ENCODE measurements at places on chromosomes 13 and 19.

GRCh38 chr19:23957660-23958281 is 43.1 kb downstream of the ZNF726 start:
- DNase-seq, result no peak

- DNase-seq, result no peak
These were observed 34.4 kb upstream of the MIR17HG start for GRCh38 chr13:91313103-91313502.

GRCh38 chr19:42516771-42517170 is 11.5 kb downstream of the CEACAM1 start:
- DNase-seq, result no peak

GRCh38 chr13:77002590-77003190 is 10.8 kb downstream of the CLN5 start:
- no peak for DNase-seq

GRCh38 chr19:5152767-5153532 is 184.0 kb downstream of the KDM4B start:
- DNase-seq, result no peak

GRCh38 chr13:46712524-46712923 is 84.4 kb downstream of the ESD start:
- DNase-seq, result no peak

GRCh38 chr13:43687038-43687437 is 99.7 kb downstream of the ENOX1 start:
- no peak for DNase-seq

- DNase-seq, result no peak
These were observed 908.9 kb upstream of the MIR17HG start for GRCh38 chr13:90438576-90438975.

DNA sequence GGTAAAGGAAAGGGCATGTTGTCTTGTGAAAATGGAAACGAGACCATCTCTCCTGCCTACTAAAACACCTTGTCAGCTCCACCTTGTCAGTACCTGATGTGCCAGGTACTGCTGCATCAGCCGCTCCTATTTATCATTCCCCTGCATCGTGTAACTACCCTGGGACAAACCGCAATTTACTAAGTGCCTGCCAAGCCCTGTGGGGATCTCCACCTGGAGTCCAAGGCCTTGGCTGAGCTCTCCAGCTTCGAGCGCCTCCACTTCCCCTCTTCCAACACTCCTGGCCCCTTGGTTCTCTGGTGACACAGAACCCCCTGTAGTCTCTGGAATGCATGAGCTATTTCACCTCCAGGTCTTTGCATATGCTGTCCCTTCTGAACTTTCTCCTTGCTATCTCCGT is 25.9 kb upstream of the CCNP start:
- DNase-seq, result no peak

DNA sequence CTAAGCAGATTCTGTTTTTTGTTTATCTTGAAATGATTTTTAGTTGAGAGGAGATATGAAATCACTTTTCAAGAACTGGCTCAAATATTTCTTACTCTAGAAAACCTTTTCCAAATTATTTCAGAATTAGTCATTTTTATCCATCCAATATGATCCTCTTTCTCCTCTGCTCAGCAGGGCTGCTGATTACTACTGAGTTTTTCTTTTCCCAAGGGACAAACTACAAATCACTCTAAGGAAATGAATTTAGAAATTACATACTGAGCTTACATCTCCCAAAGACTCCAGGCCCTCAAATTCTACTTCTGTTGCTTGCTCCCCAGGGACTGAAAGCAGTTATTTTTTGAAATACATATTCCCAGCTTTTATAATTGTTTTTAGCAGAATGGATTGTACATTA is 87.4 kb upstream of the UFM1 start:
- no peak for DNase-seq

DNA sequence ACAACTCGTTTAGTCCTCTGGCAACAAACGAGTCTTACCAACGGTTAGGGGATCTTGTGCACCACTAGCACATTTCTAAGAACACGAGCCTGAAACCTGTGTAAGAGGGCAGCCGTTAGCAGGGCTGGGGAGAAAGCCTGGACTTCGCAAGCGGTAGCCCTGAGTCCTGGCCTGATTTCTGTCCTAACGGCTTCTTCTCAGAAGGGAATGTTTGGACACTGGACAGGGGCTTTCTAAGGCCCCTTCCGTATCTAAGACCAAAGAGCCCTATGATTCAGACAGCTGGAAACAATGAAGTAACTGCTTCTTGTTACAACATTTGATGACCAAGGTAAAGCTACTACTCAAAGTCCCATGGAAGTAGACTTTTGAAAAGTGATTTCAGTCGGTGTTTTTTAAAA is 2.2 kb downstream of the ANKRD10 start:
- DNase-seq, result no peak

- DNase-seq, result no peak
These were observed 1.1 kb upstream of the ATP11A start for GRCh38 chr13:112688560-112689302.

GRCh38 chr19:34436716-34437115 is 8.5 kb downstream of the UBA2 start:
- no peak for DNase-seq

DNA sequence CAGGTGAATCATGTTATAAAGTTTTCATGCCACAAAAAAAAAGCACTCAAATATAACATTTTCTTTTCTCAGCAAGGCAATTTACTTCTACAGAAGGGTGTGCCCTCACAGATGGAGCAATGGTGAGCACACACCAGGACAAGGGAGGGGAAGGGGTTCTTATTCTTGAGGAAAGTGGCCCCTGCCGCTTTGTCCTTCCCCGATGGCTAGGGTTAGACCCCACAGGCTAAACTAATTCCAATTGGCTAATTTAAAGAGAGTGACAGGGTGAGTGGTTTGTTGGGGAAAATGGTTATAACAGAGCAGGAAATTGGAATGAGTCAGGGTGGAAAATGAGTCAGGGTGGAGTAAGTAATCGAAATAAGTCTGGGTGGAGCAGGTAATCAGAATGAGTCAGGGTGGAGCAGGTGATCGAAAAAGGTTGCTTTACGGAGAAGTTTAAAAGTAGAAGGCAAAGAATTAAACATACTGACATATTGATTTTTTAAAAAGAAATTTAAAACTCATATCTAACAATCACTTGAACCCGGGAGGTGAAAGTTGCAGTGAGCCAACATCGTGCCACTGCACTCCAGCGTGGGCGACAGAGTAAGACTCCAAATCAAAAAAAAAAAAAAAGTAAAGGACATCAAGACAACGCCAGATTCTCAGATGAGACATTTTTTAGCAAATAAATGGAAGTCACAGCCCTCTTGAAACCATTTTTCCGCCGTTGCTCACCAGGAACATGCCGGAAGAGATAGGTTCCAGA is 813 bp downstream of the ZNF562 start:
- DNase-seq, result no peak

- no peak for DNase-seq
These were observed 23.7 kb upstream of the GPR18 start for GRCh38 chr13:99281811-99282263.

- DNase-seq, result no peak
These were observed 1250.7 kb downstream of the UQCRFS1 start for GRCh38 chr19:27962264-27962663.

DNA sequence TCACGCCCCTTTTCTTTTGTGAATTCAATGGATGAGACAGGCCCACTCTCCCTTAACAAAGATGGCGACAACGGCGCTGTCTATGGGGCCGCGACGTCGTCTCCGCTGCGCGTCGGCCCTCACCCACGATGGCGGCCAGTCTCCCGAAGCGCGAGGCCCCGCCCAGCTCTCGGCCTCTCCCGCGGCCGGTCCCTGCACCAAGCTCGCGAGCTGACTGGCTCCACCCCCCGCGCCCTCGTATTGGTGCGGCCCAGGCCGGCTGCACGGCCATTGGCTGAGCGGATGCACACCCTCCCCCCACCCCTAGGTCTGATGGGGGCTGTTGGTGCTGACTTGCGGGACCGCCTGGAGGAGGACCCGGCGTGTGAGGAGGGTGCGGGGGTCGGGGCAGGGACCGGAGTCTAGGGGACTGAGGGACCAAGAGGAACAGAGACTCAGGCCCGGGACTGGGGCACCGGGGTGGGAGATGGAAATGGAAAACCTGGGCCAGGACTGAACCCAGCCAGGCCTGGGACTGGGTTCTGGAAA is 4.8 kb downstream of the SPHK2 start:
- DNase-seq, result peak; percentile 94

DNA sequence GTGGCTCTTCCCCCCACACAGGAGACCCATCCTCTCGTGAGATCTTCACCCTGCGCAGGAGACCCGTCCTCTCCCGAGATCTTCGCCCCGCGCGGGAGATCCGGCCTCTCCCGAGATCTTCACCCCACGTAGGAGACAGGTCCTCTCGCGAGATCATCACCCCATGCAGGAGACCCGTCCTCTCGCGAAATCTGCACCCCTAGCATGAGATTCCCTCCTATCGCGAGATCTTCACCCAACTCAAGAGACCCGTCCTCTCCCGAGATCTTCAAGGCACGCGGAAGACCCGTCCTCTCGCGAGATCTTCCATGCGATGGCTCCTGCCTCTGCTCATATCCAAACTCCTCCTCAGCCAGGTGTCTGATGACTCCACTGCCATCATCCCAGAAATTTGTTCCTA is 24.3 kb downstream of the LAIR2 start:
- no peak for DNase-seq

DNA sequence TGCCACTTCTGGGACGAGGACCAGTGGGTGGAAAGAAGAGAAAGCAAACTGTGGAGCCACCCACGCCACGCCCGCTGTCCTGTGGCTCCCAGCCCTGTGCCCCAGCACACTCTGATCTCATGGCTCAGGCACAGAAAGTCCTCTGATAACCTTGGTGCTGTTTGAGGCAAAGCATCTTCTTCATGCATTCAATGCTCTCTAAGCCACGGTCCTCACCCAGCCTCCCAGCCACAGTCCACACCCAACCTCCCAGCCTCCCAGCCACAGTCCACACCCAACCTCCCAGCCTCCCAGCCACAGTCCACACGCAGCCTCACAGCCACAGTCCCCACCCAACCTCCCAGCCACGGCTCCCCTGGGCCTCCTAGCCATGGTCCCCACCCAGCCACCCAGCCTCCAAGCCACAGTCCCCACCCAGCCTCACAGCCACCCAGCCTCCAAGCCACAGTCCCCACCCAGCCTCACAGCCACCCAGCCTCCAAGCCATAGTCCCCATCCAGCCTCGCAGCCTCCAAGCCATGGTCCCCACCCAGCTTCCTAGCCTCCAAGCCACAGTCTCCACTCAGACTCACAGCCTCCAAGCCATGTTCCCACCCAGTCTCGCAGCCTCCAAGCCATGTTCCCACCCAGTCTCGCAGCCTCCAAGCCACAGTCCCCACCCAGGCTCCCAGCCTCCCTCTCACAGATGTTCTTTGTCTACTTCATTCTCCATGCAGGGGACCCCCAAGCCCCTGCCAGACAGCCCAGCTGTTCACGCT is 74.9 kb downstream of the SOX1 start:
- no peak for DNase-seq

DNA sequence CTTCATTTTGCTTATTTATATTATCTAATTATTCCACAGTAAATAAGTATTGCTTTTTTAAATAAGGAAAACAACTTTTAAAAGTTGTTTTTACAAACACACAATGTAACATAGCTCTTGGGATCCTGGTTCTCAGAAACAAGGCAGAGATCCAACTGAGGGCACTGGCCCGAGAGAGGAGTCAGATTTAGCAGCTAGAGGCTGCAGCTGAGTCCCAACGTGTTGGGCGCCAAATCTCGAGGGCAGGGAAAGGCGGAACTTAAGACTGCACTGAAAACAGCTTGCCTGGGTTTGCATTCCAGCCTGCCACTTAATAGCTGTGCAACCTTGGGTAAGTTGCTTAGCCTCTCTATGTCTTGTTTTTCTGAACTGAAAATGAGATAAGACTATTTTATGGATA is 16.4 kb upstream of the WASF3 start:
- DNase-seq, result no peak

- no peak for DNase-seq
These were observed 21.6 kb downstream of the SPATA13 start for GRCh38 chr13:24181991-24182702.

GRCh38 chr19:56291867-56292266 is 19.3 kb downstream of the EDDM13 start:
- DNase-seq, result no peak

DNA sequence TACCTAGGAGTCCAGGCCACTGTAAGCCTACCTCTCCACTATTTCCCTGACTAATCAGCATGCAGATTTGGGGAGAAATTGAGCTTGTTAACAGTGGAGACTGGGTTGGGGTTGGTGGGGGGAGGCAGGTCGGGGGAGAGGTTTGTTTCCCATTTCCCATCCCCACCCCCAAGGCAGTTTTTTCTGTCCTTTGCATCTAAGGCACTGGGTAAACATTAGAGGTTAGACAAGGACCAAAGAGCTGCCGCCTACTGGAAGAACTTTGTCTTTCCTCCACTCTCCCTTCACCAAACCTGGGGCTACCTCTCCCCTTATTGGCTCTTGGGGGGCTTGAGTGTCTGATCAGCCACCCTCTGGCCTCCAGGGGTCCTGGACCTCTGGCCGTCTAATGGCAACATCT is 953 bp downstream of the KCNN4 start:
- no peak for DNase-seq

DNA sequence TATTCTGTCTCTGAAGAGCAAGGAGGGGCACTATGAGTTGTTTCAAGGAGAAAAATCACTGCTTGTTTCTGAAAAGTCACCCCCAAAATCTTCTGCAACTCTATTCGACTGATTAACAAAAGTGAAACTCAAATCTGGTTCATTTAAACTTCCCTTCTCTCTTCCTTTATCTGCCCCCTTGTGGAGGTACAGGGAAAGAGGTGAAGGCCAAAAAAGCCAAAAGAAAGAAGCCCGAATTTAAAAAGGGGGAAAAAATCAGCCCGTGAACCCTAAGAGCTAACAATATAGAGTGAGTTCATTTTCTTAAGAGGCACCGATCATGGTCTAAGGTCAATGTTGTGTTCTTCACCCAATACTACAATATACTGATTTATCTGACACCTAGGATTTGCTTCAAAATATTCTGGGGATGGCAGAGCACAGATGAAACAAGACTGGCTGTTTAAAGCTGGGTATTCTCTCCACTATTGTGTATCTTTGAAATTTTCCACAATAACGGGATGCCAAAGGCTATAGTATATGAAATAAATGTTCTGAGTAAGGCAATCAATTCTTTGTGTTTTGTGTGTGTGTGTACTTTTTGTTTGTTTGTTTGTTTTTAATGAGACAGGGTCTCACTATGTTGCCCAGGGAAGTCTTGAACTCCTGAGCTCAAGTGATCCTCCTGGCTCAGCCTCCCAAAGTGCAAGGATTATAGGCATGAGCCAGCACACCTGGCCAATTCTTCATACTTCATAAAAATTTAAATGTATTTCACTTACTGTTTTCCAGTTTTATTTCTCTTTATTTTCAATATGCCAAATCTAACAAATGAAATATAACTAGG is 55.0 kb upstream of the EEF1AKMT1 start:
- peak; percentile 14 for DNase-seq

DNA sequence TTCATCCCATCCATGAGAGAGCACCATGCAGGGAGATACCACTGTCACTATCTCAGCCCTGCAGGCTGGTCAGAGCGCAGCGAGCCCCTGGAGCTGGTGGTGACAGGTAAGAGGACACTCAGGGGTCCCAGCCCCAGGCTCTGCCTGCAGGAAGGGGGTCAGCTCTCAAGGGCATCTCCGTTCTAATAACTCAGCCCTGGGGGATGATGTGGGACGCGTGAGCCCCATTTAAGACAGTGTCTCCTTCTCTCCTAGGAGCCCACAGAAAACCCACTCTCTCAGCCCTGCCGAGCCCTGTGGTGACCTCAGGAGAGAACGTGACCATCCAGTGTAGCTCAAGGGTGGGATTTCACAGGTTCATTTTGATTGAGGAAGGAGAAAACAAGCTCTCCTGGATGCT is 15.5 kb upstream of the KIR3DL3 start:
- DNase-seq, result no peak

GRCh38 chr19:54475706-54476105 is 2.6 kb upstream of the CDC42EP5 start:
- DNase-seq, result no peak

Data from neural crest cell (in vitro differentiated cells).